Spinal cord (tissue), 10 donors: ENCODE measurements at places on chromosomes 6 and 20. TPM values are rescaled to one million over a fixed set of nuclear protein-coding genes. Genes with fewer than 3 reads are reported as not detected.
A peak's percentile ranks its signal among the peaks of the same experiment; 100 is the strongest.

Gene GPR63
- 2.6 TPM for total RNA-seq

Gene ANGPT4
- 0.39 TPM for total RNA-seq

Gene C6orf52
- 0.99 TPM for total RNA-seq

Gene DDO
- 0.44 TPM for total RNA-seq

Gene IPCEF1
- total RNA-seq = 11.8 TPM

DNA sequence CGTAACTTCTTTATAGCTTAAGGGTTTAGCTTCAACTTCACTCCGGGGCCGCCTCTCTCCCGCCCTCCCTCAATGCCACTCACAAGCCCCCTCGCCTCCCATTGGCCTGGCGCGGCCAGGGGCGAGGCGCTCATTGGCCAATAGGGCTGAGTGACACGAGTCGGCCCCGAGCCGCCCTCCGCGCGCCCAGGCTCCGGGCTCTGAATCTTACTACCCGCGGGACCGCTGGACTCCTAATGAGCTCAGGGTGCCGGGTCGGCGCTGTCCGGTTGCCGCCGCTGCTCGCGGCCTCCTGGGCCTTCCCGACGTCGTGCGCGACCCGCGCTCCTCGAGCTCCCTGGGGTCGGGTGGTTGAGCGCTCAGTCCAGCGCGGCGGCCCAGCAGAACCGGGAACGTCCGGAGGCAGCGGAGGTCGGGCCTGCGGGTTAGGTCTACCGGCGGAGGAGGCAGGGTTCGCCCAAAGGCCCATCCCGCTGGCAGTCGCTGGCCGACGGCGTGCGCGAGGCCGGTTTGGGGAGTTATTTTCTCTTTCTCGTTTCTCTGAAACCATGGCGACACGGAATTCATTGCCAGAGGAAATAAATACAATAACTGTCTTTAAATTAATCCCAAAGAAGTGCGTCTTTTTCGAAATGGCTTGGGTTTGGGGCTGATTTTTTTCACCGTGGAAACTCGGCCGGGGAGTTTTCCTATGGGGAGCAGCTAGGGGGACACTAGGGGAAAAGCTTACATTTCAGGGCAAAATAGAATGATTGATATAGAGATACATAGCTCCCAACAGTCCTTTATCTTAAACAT is at the start of gene SIM1:
SIM1 (minus strand) TSS at position 19 of the 798 bp plus-strand sequence. CDS start 1,453 bp downstream, outside the sequence.
- no peaks in the 10 kb centered on the region for H3K36me3 ChIP-seq
- peaks cover 36% of the 10 kb centered on the region for H3K4me1 ChIP-seq
- H3K4me3 ChIP-seq = peak within 1 kb of the TSS; percentile 31

DNA sequence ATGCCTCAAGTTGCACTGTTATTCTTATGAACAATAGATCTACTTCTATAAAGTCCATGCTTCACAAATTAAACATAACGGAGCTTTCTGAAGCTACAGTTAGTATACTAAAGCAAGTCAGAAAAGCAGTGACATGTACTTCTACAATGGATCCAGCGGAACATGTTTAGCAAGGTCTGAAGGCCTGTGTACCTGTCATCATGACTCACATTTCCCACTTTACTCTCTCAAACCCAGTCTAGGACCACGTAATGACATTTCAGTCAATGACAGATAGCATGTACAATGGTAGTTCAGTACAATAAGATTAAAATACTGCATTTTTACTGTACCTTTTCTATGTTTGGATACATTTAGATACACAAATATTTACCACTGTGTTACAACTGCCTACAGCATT is 132.1 kb downstream of the MMS22L start:
- no peak overlapping the region for H3K27ac ChIP-seq
- no peak overlapping the region for H3K4me3 ChIP-seq
- H3K27me3 ChIP-seq = no peaks in the 10 kb centered on the region
- H3K36me3 ChIP-seq = no peaks in the 10 kb centered on the region

- H3K36me3 ChIP-seq = no peaks in the 10 kb centered on the region
- DNase-seq = no peak
- H3K4me1 ChIP-seq = peaks cover 6% of the 10 kb centered on the region
- no peak overlapping the region for H3K4me3 ChIP-seq
- H3K27me3 ChIP-seq = no peaks in the 10 kb centered on the region
These were observed 81.2 kb downstream of the UNC5CL start for GRCh38 chr6:40957616-40958492.

DNA sequence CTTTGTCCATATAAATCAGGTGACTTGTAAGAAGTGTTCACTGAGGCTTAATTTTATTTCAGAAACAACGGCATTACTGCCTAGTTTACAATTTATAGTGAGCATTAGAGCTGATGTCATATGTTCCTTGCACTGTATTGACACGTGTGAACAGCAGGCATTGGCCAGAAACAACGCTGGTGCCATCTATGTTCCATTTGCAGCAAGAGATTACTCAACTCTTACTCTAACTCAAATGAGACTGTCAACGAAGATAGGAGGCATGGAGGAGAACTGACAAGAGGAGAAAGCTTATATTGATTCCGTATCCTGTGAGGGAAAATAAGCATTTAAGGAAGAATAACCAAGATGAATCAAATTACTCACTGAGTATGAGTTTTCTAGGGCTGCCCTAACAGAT is 48.4 kb downstream of the MTFR2 start:
- no peak for DNase-seq
- no peak overlapping the region for H3K4me3 ChIP-seq
- H3K27ac ChIP-seq = no peak overlapping the region
- H3K27me3 ChIP-seq = no peaks in the 10 kb centered on the region
- H3K36me3 ChIP-seq = no peaks in the 10 kb centered on the region

DNA sequence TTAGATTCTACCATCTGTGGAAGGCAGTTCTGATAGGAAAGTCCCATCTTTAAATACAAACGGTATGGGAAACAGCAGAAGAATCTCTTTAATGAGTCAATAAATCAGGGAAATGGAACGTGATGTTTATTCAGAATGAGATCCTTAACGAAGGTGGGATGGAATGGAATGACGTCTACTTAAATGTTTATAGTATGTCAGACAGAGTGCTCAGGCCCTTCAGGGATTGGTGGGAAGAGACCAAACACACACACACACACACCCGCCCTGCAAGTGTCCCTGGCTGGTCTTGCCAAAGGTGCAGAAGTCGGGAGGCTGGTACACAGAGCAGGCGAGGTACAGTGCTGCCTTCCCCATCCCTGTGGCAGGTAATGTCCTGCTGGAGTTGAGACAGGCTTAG is 164.0 kb downstream of the FARS2 start:
- H3K4me1 ChIP-seq = no peaks in the 10 kb centered on the region
- no peak overlapping the region for H3K4me3 ChIP-seq
- DNase-seq = no peak

GRCh38 chr20:62831854-62832211 is 15.0 kb downstream of the COL9A3 start:
- H3K4me3 ChIP-seq = no peak overlapping the region
- H3K27ac ChIP-seq = no peak overlapping the region
- H3K27me3 ChIP-seq = no peaks in the 10 kb centered on the region
- DNase-seq = no peak
- H3K36me3 ChIP-seq = peaks cover 47% of the 10 kb centered on the region

DNA sequence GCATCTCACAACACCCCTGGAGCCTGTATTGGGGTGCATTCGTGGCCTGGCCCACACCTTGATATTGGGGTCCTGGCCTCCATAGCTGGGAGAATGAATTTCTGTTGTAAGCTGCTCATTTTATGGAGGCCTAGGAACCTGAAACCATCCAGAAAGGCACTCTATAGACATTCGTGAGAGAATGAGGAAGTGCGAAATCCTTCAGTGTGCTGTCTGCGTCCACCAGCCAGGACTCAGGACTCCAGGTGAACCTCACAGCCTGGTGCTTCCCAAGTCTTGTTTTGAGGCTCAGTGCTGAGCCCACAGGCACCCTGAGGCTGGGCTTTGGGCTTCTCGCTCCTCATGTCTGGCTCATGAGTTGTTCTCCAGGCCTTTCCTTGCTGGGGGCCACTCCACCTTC is 11.9 kb upstream of the RBBP8NL start:
- H3K27ac ChIP-seq = no peak overlapping the region
- no peaks in the 10 kb centered on the region for H3K36me3 ChIP-seq
- H3K4me3 ChIP-seq = no peak overlapping the region
- no peak for DNase-seq
- H3K4me1 ChIP-seq = peaks cover 25% of the 10 kb centered on the region

GRCh38 chr6:35358086-35358485 is 15.7 kb downstream of the PPARD start:
- DNase-seq = no peak
- H3K27ac ChIP-seq = peak overlapping the region; percentile 48
- H3K36me3 ChIP-seq = peaks cover 13% of the 10 kb centered on the region
- H3K4me3 ChIP-seq = no peak overlapping the region
- peaks cover 37% of the 10 kb centered on the region for H3K4me1 ChIP-seq

GRCh38 chr6:108118359-108118724 is 43.8 kb upstream of the OSTM1 start:
- no peak overlapping the region for H3K27ac ChIP-seq
- no peaks in the 10 kb centered on the region for H3K36me3 ChIP-seq
- no peak for DNase-seq
- H3K27me3 ChIP-seq = peaks cover 98% of the 10 kb centered on the region

- H3K27ac ChIP-seq = peak overlapping the region; percentile 40
- no peaks in the 10 kb centered on the region for H3K27me3 ChIP-seq
- no peak overlapping the region for H3K4me3 ChIP-seq
- H3K36me3 ChIP-seq = no peaks in the 10 kb centered on the region
- peaks cover 17% of the 10 kb centered on the region for H3K4me1 ChIP-seq
These were observed 36.5 kb upstream of the BCLAF1 start for GRCh38 chr6:136326038-136326553.

- H3K27ac ChIP-seq = no peak overlapping the region
- H3K4me1 ChIP-seq = no peaks in the 10 kb centered on the region
- H3K27me3 ChIP-seq = no peaks in the 10 kb centered on the region
- no peak for DNase-seq
These were observed 14.4 kb upstream of the PPP1R14C start for GRCh38 chr6:150128425-150128824.

DNA sequence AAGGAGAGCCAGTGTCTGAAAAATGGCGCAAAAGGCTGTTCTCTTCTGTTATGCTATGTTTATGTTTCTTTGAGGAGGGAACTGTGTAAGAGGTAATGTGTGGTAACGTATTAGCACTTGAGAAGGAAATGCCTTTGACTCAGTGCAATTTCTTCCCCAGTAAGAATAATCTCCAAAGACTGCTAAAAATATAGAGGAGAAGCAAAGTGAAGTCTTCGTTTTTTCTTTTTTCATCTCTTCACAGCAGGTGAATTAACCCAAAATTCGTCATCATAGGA is 47.1 kb upstream of the IFNGR1 start:
- peaks cover under 1% of the 10 kb centered on the region for H3K4me1 ChIP-seq
- no peak overlapping the region for H3K27ac ChIP-seq
- no peaks in the 10 kb centered on the region for H3K36me3 ChIP-seq

DNA sequence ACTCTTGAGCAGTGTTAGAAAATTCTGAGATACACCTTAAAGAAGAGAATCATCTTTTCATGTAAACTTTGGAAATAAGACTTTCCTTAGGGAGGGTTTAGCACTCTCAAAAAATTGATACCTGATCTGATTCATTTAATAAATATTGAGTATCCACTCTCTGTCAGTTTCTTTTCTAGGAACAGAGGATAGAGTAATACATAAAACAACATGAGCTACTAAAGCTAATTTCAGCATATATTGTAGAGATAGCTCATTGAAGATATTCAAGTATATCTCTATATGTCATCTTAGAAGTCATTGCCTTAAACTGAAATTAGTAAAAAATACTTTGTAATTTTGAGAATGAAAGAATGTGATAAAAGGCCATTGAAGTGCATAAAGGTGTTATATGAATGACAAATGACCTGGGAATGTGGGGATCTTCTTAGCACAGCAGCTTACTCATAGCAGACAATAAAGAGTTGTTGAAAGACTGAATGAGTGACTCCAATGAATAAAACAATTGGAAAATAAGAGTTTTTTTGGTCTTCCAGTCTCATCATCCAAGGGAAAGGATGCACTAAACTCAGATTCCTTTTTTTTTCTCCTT is 29.2 kb downstream of the RHAG start:
- H3K36me3 ChIP-seq = no peaks in the 10 kb centered on the region

DNA sequence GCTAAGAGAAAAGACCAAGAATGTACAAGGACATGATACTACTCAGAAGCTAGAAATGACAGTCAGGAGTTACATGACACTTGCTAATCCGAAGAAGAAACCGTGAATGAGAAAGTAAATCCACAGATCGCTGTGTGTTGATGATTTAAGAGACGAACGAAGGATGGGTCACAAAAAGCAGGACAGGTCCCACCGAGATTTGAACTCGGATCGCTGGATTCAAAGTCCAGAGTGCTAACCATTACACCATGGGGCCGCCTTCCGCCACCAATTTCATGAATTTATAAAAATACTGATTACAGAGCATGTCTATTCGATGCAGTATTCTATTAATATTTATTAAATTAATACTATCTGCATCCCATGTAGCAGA is 54.0 kb upstream of the BTN3A2 start:
- H3K27ac ChIP-seq = no peak overlapping the region
- no peaks in the 10 kb centered on the region for H3K27me3 ChIP-seq
- no peak for DNase-seq
- H3K36me3 ChIP-seq = no peaks in the 10 kb centered on the region
- H3K4me1 ChIP-seq = no peaks in the 10 kb centered on the region

GRCh38 chr6:170022827-170023619 is 267.9 kb downstream of the DLL1 start:
- no peaks in the 10 kb centered on the region for H3K36me3 ChIP-seq
- peaks cover 4% of the 10 kb centered on the region for H3K27me3 ChIP-seq
- no peak overlapping the region for H3K27ac ChIP-seq
- H3K4me1 ChIP-seq = peaks cover 11% of the 10 kb centered on the region

GRCh38 chr6:85810558-85810957 is 167.9 kb upstream of the SYNCRIP start:
- H3K36me3 ChIP-seq = no peaks in the 10 kb centered on the region
- no peak for DNase-seq
- no peak overlapping the region for H3K27ac ChIP-seq
- H3K27me3 ChIP-seq = no peaks in the 10 kb centered on the region
- no peak overlapping the region for H3K4me3 ChIP-seq
